ENCODE measurements at places on chromosomes 12 and 14.

GRCh38 chr12:9387450-9387849, 179.3 kb upstream of the PZP start:
- no peak for DNase-seq

DNA sequence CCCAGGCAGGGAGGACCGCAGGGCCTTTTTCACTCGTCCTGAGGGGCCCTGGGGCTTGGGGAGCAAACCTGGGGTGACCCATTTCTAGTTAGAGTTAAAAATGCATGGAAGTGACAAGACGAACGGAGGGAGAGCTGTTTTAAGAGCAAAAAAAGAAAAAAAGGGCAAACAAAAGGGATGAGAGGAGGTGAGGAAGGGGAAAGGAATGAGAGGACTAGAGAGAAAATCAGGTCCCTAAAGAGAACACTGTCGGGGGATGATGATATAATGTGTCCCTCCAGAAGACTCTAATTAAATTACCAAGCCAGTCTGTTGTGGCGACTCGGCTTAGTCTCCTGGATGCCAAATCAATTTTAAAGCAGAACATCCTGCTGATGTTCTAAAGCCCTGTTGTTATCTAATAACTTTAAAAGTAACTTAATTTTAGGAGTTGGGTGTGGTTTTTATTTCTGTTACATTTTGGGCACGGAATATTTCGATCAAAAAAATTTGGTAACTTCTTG, 1.1 kb downstream of the ANO6 start:
- no peak for DNase-seq

DNA sequence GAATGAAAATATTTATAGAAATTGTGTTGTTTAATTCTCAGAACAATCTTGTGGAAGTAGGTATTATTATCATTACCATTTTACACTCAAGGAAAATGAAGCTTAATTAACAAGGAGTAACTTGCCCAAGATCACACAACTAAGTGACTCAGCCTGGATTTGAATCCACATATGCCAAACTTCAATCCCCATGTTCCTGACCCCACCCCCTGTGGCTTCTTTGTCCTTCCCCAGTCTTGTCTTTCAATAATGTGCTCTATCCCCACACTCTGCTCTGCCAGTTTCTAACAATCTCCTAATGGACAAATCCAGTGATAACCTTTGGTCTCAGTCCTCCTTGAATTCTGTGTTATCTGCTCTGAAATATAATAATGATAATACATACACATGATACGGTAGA, 355.2 kb downstream of the BMP4 start:
- no peak for DNase-seq

- no peak for DNase-seq
Observed at GRCh38 chr12:121905746-121906145, 12.6 kb upstream of the CFAP251 start.

- DNase-seq = no peak
Observed at GRCh38 chr12:121289962-121290361, 6.5 kb downstream of the CAMKK2 start.
